ENCODE measurements at places on chromosomes 16 and 17.
A peak's percentile ranks its signal among the peaks of the same experiment; 100 is the strongest.

GRCh38 chr17:68057531-68057952 is 22.0 kb downstream of the KPNA2 start:
- peak; percentile 47 for DNase-seq

DNA sequence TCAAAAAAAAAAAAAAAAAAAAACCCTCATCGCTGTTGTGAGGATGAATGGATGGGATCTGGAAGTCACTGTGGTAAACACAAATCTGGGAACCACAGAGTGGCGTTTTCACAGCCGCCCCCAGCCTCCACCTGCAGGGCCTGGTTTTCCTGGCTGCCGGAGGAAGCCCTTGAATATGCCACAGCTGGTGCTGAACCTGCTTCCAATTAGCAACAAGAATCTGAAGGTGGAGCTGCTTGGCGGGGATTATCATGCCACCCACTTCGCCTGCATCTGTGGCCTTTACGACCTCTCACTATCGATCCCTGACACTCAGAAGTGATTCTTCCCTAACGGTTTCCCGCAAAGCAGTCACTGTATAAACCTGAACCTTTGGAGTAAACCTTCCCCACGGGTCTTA is 16.1 kb downstream of the MRM3 start:
- DNase-seq, result no peak

GRCh38 chr17:30302241-30302640 is 10.5 kb upstream of the BLMH start:
- DNase-seq, result no peak

- peak; percentile 89 for DNase-seq
These were observed at the start of gene TBX2 for GRCh38 chr17:61399131-61400065. TBX2 (plus strand) TSS chr17:61399843; CDS start chr17:61400177, 334 bp downstream.

GRCh38 chr16:11016993-11017392 is 72.6 kb downstream of the CLEC16A start:
- DNase-seq, result peak; percentile 62

- DNase-seq, result no peak
These were observed 47.7 kb downstream of the ADAMTS18 start for GRCh38 chr16:77386831-77387814.

DNA sequence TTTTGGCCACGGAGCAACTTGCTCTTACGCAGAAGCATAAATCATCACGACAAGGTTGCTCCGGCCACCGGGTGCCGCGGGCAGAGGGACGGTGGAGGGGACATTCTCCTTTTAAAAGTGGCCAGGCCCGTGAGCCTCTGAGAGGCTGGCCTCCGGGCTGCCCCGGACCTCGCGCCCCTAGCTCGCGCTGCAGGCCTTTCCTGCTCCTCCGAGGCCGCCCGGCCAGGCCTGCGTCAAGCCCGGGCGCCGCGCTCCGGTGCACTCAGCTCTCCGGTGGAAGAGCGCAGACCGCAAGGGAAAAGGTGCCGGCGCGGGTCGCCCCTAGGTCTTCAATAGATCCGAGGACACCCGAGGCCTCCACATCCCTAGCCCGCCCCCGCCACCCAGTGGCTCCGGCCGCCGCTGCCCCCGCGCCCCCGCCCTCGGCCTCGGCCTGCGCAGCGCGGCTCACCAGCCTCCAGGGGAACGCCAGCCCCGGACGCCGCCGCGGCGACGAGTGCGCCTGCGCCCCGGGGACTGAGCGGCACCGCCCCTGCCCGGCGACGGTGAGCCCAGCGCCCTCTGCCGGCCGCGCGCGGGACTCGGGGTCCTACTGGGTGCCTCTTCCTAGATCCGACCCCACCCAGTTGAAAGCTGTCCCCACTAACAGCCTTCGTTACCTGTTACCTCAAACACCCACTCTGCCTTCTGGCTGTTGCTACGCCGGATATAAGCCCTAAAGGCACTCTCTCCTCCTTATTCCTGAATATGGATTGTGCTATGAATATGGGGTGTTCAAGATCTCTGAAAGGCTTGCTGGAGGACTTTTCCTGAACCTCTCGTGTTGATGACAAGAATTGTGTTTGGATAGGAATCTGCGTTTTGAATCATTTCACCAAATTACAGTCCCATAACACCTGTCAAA is at the start of gene LYRM9:
Gene LYRM9 (minus strand): TSS at position 500 of the 904 bp plus-strand sequence. CDS start 10,671 bp downstream, outside the sequence.
- peak; percentile 88 for DNase-seq

DNA sequence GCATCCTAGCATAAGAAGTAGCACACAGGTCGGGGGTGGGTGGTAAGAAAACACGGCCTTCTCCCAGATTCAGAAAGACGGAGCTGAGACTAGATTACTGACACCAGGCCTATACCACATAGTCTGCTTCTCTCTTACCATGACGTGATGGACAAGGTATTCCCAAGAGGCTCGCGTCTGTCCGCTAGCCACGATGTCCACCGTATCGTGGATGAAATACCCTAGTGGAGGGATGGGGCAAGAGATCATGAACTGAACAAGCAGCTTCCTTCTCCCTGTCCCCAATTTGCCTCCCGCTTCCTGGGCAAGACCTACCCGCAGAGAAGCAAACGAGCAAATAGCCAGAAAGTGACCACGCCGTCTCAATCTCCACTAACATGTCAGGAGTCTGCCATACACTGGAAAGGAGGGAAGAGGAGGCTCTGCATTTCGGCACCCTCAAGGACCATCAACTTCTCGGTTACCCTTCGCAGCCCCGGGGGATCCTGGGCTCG is 820 bp downstream of the TLCD1 start:
- DNase-seq, result peak; percentile 61

DNA sequence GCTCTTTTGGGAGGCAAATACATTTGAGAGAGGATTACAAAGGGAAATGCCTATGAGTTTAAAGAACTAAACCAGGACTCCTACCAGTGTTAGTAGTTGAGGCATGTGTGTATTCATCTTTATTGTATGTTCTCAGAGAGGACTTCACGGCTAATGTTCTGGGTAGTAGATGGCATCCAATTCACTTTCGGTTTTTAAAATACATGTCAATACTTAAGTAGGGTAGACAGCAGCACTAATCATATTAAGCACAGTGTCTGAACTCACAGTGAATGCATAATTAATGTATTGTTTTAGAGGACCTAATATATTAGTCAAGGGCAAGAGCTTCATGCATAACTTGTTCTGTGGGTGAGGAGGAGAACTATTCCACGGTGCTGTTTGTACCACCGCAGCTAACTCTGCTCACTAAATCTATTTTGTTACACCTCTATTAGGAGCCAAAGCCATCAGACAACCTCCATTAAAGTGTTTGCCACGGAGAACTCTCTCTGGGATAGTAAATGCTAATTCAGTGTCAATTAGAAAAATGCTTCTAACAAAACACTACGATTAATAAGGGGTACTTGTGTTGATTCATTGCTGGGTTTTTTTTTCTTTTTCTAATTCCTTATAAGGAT is 56.3 kb downstream of the COX10 start:
- DNase-seq, result no peak

DNA sequence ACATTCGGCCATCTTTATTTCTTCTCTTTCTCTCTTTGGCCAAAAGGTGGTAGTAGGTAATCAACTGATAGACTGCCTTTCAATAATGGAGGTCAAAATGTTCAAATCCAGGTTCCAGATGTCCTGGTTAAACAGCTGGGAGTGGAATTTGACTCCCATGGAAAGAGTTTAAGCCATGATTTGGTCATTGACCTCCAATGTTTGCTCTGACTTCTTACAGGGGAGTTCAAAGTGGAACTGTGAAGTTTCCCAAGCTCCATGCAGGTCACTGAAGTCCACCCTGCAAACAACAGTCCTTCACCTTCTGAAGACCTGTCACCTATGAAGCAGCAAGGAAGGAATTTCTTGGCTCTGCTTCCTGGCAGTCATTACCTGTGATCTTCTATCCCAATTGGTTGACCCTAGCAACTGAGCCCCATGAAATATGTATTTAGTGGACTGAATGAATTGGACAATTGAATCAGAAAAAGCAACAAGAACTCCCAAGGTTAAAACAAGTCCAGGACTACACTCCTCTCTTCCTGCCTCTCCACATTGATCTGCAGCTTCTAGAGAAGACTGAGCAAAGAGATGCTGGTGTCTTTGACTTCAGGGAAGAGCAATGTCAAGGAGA is 28.0 kb upstream of the SOX9 start:
- no peak for DNase-seq

- DNase-seq, result peak; percentile 9
These were observed 227.6 kb upstream of the ASIC2 start for GRCh38 chr17:33520426-33521330.

- DNase-seq, result peak; percentile 76
These were observed 7.1 kb upstream of the SLC5A11 start for GRCh38 chr16:24838554-24839266.

DNA sequence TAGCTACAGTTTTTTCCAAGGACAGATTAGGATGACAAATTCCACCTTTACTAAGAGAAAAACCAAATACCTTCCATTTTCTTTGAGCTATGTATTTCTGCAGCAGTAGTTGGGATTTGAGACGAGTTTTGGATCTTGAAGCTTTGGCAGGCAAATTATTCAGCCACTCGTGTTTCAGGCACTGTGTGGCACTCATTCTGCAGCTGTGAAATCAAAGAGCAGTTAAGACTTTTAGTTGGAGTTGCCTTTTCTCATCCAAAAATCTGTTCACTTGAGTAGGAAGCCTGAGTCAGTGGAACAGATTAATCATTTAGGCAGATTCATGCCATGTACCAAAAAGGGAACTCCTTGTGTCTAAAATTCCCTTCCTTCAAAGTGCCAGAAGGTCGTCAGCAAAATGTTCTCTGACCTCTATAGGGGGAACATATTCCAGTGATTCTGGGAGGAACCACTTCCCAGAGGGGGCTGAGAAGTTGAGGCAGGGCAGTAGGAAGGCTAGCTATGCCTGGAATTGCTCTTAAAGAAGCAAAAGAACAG is 20.1 kb downstream of the ORC6 start:
- DNase-seq, result no peak

DNA sequence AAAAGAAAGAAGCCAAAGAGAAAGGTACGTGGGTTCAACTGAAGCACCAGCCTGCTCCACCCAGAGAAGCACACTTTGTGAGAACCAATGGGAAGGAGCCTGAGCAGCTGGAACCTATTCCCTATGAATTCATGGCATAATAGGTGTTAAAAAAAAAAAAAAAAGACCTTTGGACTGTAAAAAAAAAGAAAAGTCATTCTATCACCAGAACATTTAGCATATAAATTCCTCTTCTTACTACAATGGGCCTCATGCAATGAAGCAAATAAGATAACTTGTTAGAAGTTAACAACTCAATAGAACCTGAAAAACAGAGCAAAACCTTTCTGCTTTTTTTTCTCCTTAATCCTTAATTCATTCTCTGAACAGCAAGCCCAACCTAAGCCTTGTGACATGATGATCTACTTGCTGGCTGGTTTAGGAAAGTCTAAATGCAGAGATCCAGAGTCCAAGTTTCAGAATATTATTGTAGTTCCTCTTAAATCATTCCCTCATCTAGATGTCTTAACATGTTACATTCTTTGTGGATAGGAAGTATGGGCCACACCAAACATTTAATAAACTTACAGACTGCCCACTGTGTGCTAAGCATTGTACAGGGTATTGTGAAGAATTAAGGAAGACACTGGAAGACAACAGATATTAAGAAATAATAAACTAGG is 45.4 kb downstream of the BRCA1 start:
- DNase-seq, result no peak

DNA sequence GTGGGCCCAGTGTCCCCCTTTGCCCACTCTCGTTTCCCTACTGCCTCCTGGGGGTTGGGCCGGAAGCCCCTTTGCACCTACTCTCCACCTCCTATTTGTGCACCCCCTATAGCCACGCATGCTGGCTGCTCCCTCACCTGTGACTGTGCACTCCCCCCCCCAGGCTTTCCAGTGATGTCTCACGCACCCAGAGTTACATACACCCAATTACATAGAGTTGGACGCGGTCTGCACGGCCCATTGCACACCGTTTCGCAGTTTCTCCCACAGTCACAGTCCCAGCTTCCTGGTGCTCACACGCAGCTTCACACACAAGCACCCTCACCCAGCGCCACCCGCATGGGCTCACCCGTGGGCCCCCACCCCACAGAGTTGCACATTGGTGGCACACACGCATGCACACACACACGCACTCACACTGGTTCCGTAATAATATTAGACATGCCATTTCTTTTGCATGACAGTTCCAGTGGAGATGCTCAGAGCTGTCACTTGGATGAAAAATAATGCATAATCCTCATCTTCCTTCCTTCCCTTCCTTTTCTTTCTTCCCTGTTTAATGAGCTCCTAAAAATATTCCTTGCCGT is 21.5 kb upstream of the C1QL1 start:
- DNase-seq, result no peak

GRCh38 chr17:7318121-7318860 is 3.1 kb upstream of the GPS2 start:
- no peak for DNase-seq

GRCh38 chr16:78967948-78968347 is 632.6 kb downstream of the MAF start:
- DNase-seq, result no peak

DNA sequence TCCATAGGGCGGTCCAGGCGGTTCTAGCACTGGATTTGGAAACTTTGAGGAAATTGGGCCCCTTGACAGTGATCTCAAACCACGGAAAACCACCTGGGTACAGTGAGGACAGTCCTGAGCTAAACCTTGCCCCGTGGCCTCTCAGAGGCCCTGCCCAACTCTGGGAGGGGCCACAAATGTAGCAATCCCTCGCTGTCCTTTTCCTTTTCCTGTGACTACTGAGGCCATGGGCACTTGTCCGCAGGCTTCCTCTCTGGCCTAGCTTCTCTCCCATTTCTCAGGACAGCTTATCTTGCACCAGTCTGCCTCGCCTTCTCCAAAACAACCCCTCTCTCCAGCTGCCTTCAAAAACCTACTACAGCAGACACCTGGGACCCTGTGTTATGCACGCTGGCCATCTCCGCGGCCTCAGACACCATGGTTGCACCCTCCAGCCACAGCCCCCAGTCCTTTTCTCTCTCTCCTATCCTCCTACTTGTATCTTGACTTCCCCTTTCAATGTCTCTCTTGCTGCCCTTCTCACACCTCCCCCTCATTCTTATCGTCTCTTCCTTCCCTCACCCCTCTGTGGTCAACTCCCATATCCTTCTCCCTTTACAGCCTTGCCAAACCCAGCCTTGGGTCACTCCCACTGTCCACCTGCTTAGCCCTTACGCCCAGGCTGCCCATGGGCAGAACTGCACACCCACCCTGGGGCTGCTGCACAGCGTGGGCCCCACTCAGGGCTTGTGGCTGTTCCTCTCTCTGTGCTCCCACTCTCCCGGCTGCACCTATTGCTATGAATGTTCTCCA is 7.6 kb downstream of the SCPEP1 start:
- DNase-seq, result no peak

- DNase-seq, result no peak
These were observed 12.9 kb downstream of the NLRC3 start for GRCh38 chr16:3564130-3564888.

DNA sequence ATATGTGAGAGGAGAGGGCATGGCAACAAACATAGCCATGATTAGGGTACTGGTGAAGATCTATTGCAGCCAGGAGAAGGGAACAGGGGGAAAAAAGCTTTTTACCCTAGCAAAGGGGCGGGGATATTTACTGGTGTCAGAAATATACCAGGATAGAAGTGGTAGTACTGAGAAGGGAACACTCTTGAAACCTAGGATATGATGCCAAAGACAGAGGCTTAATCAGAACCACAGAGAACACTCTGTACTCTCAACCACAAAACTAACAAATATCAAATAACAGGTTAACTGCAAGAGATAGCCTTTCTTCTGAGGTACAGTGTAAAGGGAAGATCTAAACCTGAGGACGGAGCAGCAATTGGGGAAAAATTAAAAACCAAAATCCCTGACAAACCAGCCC is 112.2 kb downstream of the KIF2B start:
- DNase-seq, result no peak

- no peak for DNase-seq
These were observed 66.2 kb upstream of the BRD7 start for GRCh38 chr16:50434872-50435478.

GRCh38 chr16:49485663-49486062 is 112.1 kb downstream of the C16orf78 start:
- no peak for DNase-seq

All from EH (cell line).